ENCODE measurements at places on chromosomes 13 and 19.

DNA sequence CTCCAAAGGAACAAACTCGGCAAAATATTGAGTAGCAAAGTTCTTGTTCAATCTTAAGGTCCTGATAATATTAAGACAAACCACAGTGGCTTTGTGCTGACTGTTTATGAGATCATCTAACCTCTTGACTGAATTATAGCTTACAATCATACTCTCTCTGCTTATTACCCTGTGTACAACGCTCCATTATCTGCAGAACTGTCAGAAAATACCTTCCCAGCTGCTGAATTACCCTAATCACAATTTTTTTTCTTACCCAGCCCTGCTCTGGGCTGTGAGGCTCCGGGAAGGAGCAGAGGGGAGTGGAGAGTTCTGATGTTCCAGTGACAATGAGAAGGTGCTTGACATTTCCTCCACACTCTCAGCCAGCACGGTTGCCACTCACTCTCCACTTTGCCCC lies 64.8 kb downstream of the DCT start:
- H3K4me3 ChIP-seq: no peak overlapping the region
- peaks cover 3% of the 10 kb centered on the region for H3K27me3 ChIP-seq
- DNase-seq: peak; percentile 45
- peaks cover 28% of the 10 kb centered on the region for H3K4me1 ChIP-seq
- H3K36me3 ChIP-seq: no peaks in the 10 kb centered on the region

DNA sequence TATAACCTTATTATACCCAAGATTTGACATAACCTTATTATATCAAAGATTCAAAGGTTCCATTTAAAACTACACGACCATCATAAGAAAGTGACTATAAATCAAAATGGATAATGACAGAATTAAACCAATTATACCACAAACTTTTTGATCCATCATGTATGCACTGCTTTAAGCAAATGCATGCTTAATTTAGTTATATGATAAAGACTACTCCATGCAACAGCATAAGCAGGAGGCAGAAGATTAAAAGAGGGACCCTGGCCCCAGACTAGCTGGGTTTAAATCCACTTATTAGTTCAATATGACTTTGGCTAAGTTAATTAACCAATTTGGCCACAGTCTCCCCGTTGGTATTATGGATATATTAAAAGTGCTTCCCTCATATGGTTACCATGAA lies 11.4 kb downstream of the EFNB2 start:
- no peak overlapping the region for H3K27ac ChIP-seq
- H3K4me1 ChIP-seq: peaks cover 34% of the 10 kb centered on the region
- no peaks in the 10 kb centered on the region for H3K27me3 ChIP-seq

- H3K4me1 ChIP-seq: no peaks in the 10 kb centered on the region
- H3K4me3 ChIP-seq: no peak overlapping the region
- no peaks in the 10 kb centered on the region for H3K27me3 ChIP-seq
- H3K27ac ChIP-seq: no peak overlapping the region
- peak; percentile 42 for DNase-seq
Measured at GRCh38 chr19:12478234-12478941, 6.2 kb downstream of the ZNF709 start.

GRCh38 chr19:34711890-34712289 lies 22.2 kb upstream of the ZNF181 start:
- no peak overlapping the region for H3K4me3 ChIP-seq
- no peaks in the 10 kb centered on the region for H3K27me3 ChIP-seq
- DNase-seq: no peak
- no peaks in the 10 kb centered on the region for H3K4me1 ChIP-seq
- no peak overlapping the region for H3K27ac ChIP-seq
- no peaks in the 10 kb centered on the region for H3K36me3 ChIP-seq

- H3K27me3 ChIP-seq: no peaks in the 10 kb centered on the region
- DNase-seq: peak; percentile 62
- no peak overlapping the region for H3K4me3 ChIP-seq
- peaks cover 74% of the 10 kb centered on the region for H3K36me3 ChIP-seq
- peaks cover 4% of the 10 kb centered on the region for H3K4me1 ChIP-seq
- H3K27ac ChIP-seq: peak overlapping the region; percentile 77
Measured at GRCh38 chr19:6744381-6745301, 5.2 kb downstream of the TRIP10 start.

GRCh38 chr13:25329706-25330105 lies 28.3 kb downstream of the NUP58 start:
- no peak overlapping the region for H3K27ac ChIP-seq
- H3K36me3 ChIP-seq: peaks cover 7% of the 10 kb centered on the region
- H3K4me3 ChIP-seq: no peak overlapping the region
- DNase-seq: no peak
- H3K4me1 ChIP-seq: no peaks in the 10 kb centered on the region

DNA sequence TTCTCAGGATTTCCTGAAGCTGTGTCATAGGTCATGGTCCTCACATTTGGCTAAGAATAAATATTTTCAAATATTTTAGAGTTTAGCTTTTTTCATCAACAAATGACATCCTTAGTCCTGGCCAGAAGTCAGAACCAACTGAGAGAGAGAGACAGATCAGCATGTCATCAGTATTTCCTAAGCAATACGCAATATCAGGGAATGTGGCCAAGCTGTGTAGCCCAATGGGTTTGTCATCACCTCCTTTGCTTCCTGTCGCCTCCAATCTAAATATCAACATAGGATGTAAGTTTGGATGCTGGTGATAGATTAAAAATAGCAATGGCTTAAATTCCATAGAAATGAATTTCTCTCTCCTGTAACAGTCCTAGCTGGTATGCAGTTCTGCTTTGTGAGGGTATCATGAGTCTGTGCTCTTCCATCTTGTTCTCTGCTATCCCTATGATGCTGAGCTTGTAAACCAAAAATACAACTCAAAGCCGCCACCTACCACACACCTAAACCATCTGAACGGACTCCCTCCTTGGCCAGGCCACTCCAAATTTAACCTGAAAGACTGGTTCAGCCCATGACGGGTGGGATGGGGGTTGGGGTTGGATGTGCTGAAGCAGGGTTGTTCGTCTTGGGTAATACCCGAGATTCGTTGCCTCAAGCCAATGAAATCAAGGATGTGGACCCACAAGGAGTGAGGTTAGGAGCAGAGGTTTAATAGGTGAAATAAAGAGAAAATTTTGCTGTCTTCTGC lies 10.0 kb upstream of the IGSF23 start:
- no peak overlapping the region for H3K4me3 ChIP-seq
- H3K36me3 ChIP-seq: no peaks in the 10 kb centered on the region
- DNase-seq: peak; percentile 29
- H3K27ac ChIP-seq: peak overlapping the region; percentile 41

DNA sequence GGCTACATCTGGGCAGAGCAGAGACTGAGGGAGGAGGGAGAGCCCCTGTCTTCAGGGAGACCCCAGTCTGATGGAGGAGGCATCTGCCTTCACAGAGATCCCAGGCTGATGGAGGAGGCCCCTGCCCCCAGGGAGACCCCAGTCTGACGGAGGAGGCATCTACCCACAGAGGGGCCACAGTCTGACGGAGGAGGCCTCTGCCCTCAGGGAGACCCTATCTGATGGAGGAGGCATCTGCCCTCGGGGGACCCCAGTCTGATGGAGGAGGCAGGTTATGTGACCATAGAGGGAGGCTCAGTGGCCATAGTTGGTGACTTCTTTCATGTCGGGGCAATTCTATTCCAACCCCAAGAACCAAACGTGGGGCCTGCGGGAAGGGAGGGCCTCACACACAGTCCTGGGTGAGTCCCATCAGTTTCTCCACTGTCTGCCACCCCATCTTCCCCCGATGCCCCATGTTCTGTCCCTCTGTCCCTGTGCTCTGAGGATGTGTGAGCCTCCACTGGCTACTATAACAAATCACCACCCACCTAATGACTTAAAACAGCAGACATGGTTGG lies 14.3 kb downstream of the MISP start:
- no peaks in the 10 kb centered on the region for H3K27me3 ChIP-seq
- H3K4me3 ChIP-seq: no peak overlapping the region
- no peaks in the 10 kb centered on the region for H3K36me3 ChIP-seq
- no peak overlapping the region for H3K27ac ChIP-seq
- DNase-seq: peak; percentile 48
- H3K4me1 ChIP-seq: no peaks in the 10 kb centered on the region

DNA sequence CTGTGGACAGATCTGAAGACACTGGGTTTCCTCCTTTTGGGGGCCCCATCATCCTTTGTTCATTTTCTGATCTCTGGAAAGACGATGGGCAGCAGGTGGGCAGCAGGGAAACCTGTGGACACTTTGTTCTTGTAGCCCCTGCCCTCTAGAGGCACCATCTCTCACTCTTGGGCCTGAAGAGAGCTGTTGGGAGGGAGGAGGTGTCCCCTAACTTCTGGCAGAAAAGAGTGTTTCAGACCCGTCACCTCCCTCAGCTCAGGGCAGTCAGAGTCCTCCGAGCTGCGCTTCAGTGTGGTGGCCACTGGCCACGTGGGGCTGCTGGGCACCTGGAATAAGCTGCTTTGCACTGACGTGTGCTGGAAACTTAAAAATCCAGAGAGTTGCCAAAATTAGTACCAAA lies 26.9 kb upstream of the RNF17 start:
- H3K4me1 ChIP-seq: no peaks in the 10 kb centered on the region
- H3K36me3 ChIP-seq: no peaks in the 10 kb centered on the region
- no peak overlapping the region for H3K4me3 ChIP-seq

GRCh38 chr13:51146667-51147066 lies 35.6 kb upstream of the C13orf42 start:
- no peak for DNase-seq
- H3K4me1 ChIP-seq: no peaks in the 10 kb centered on the region
- H3K27me3 ChIP-seq: no peaks in the 10 kb centered on the region

GRCh38 chr19:49896863-49897621 lies at the start of gene IL4I1:
Gene IL4I1 (minus strand): TSS chr19:49896887. CDS start chr19:49896160, 727 bp downstream.
- H3K27me3 ChIP-seq: peaks cover 6% of the 10 kb centered on the region
- H3K27ac ChIP-seq: peak within 1 kb of the TSS; percentile 80
- DNase-seq: no peak
- H3K4me3 ChIP-seq: no peak within 1 kb of the TSS
- H3K4me1 ChIP-seq: no peaks in the 10 kb centered on the region
- H3K36me3 ChIP-seq: no peaks in the 10 kb centered on the region

- no peak for DNase-seq
- H3K4me3 ChIP-seq: no peak overlapping the region
- H3K36me3 ChIP-seq: no peaks in the 10 kb centered on the region
- H3K27me3 ChIP-seq: no peaks in the 10 kb centered on the region
- H3K4me1 ChIP-seq: no peaks in the 10 kb centered on the region
Measured at GRCh38 chr13:23504180-23504579, 66.0 kb upstream of the TNFRSF19 start.

Measured in small intestine (tissue), 16 donors.